ENCODE measurements at places on chromosomes 11 and 22. TPM values are rescaled to one million over a fixed set of nuclear protein-coding genes. Genes with fewer than 3 reads are reported as not detected.

- DNase-seq: no peak
Observed at GRCh38 chr11:129795089-129795488, 20.6 kb upstream of the TMEM45B start.

Gene RFPL1
- not detected for total RNA-seq

GRCh38 chr22:17957204-17957603 is 67.2 kb downstream of the MICAL3 start:
- no peak for DNase-seq

GRCh38 chr11:45715418-45715817 is 50.0 kb upstream of the CHST1 start:
- DNase-seq: no peak

Gene CHEK2
- total RNA-seq: 47.8 TPM

DNA sequence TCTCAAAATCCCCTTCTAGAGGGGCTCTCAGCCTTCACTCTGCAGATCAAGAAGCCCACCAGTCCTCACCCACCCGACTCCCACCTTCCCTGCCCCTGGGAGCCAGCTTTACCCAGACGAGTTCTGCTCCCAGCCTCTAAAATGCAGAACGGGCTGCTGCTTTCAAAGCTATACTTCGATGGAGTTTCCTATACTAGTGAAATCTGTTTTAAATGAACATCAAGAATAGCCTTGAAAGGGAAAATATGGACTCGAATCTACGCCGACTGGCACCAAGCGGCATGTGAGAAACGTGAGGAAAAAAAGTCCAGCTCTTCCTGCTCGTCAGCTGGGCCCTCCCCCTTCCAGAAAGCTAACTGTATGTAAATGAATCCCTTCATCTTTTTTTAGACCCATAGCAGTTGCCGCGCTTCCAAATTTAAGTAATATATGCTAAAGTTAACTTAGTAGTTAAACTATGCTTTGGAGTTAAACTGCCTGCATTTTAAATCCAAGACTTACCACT is 211.7 kb downstream of the NTM start:
- no peak for DNase-seq

Gene GGTLC2
- total RNA-seq: not detected

DNA sequence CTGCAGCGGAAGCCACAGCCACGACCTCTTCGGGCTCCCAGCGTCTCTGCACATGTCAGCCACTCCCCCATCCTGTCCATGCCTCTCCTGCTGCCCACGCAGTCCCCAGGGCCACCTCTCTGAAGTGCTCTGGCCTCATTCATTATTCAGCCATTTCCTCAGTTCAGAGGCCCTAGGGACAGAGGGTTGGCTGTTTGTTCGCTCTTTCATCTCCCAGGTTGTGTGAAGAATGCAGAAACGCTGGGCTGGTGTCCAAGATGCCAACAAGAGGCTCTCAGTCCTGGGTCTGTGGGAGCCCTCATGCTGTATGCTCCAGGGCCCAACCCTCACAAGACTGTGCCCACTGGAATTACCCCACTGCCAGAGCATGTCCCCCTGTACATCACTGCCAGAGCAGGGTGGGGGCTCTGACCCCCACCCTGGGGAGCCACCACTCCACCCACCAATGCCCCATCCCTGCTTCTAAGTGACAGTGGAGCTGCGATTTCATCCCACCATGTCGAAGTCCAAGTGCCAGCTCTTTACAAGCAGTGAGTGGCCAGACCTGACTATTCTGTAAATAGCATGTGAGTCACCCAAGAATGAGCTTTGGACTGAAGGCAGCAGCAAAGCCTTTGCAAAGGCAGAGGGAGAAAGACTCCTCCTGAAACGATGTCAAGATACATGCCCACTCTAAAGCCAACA is 209.6 kb downstream of the BUD13 start:
- no peak for DNase-seq

DNA sequence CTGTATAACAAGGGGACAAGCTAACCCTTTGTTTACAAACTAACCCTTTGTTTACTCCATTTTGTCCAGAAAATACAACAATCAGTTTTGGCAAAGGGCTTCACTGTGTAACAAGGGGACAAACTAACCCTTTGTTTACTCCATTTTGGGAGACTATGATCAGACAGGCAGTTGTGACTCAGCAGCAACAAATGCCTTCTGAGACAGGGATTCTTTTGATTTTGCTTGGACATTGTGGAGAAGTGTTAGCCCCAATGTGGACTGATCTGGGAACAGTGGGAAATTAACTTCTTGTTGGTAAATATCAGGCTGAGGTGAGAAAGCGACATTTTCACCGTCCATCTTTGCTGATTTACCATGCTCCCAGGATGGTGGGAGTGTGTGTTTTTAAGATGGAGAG is 983 bp downstream of the EHF start:
- DNase-seq: no peak

- no peak for DNase-seq
Observed at GRCh38 chr11:47732271-47732670, 17.1 kb upstream of the AGBL2 start.

DNA sequence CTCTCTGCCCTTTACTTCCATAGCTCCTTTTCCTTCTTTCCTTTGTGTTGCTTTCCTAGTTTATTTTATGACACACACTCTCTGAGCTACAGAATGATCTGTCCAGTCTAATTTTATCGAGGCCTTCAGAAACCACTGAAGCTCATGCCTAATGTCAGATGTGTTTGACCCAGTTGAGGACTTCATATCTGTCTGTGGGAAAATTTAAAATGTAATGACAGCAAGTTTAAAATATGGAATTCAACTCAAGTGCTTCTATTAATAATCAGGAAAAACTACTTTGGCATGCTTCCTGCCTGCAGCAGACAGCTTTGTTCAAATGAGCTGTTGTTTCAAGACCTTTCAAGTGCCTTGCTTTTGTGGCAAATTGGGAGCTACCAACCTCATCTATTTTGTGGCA is 261.8 kb upstream of the MTNR1B start:
- DNase-seq: no peak

GRCh38 chr11:61706452-61707400 is 26.5 kb downstream of the DAGLA start:
- DNase-seq: no peak
